ENCODE measurements at places on chromosomes 13 and 19.

DNA sequence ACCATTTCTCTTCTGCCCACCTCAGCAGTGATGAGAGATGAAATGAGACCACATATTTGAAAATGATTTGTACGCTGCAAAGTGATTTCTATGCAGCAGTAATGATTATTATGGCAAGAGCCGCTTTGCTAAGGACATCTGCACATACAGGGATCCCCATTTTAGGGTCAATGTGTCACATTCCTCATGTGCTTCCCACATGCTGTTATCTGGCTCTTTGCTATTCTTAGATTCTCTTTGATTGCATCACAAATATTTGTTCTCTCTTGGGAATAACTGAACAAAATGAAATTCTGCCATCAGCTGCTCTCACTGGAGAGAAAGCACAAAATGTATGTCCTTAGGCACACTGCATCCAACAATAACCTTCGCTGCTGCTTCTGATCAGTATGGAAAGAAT lies 209.5 kb upstream of the IPO5 start:
- no peak for DNase-seq

- DNase-seq: no peak
These were observed 263.1 kb upstream of the RXFP2 start for GRCh38 chr13:31476266-31476665.

DNA sequence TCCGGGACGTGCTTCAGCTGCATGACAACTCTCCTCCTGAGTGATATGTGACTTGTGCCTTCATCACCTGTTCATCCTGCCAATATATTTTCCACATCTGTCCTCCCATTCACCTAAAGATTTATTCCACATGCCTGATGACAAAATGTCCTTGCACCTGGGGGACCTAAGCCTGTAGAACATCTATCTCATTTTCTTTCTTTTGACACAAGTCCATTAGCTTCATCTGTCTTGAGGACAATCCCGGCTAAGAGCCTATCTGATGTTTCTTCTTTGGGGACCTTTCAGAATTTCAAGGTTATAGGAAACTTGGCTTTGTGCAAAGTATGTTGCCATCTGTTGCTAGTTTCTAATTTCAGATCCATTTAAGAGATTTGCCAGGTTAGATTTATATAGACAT lies 41.1 kb downstream of the ITGBL1 start:
- no peak for DNase-seq

DNA sequence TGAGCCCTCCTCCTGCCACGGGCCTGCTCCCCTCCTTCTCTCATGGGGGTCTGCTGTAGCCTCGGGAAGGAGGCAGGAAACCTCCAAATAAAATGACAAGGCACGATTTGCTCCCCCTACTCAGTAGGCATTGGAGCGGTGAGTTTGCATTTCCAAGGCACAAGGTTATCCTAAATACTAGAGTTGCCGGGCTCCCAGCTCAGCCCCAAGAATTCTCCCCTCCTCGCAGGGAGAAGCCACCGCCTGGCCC lies 1.5 kb downstream of the CEBPA start:
- no peak for DNase-seq

DNA sequence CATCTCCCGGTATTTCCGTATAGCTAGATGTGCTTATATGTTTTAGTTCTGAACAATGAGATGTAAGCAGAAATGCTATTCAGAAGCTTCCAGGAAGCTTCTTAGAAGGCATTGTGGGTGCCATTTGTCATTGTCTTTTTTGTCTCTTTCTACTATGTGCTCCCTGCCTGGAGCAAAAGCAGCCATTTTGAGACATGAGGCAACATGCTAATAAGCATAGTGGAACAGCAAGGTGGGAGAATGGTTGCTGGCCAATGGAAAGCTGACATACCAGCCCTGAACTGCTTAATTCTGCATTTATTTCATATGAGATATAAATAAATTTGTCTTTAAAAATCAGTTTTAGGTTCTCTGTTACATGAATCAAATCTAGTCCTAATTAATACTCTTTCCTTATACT lies 299.7 kb downstream of the LMO7 start:
- no peak for DNase-seq

GRCh38 chr13:71672512-71672911 lies 194.5 kb downstream of the DACH1 start:
- DNase-seq: no peak

GRCh38 chr13:112963641-112964040 lies 5.4 kb upstream of the MCF2L start:
- no peak for DNase-seq

- DNase-seq: no peak
These were observed 123.6 kb downstream of the PCDH9 start for GRCh38 chr13:67106502-67107057.

DNA sequence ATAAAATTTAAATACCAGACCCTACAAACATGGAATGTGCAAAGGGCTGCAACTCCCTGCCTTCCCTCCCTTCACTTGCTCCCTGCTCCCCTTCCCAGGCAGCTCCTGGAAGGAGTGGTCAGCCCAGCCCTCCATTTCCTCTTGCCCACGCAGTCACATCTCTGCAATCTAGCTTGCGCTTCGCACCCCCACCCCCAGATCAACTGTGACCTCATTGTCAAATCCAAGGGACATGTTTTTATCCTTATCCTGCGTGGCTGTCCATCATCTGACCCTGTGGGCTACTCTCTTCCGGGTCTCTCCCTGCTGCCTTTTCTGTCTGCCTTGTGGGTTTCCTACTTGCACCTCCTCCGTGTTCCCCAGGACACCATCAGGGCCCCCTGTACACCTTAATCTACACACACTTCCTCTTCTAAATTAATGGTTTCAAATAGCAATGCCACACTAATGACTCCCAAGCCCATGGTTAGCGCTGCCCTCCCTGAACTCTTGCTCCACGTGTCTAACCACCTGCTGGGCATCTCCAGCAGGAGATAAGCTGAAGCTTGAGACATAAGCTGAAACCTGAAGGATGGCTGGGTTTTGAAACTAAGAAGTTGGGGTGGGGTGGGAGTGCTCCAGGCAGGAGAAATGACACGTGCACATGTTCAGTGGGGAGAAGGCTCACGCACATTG lies 118.3 kb downstream of the USP12 start:
- no peak for DNase-seq

DNA sequence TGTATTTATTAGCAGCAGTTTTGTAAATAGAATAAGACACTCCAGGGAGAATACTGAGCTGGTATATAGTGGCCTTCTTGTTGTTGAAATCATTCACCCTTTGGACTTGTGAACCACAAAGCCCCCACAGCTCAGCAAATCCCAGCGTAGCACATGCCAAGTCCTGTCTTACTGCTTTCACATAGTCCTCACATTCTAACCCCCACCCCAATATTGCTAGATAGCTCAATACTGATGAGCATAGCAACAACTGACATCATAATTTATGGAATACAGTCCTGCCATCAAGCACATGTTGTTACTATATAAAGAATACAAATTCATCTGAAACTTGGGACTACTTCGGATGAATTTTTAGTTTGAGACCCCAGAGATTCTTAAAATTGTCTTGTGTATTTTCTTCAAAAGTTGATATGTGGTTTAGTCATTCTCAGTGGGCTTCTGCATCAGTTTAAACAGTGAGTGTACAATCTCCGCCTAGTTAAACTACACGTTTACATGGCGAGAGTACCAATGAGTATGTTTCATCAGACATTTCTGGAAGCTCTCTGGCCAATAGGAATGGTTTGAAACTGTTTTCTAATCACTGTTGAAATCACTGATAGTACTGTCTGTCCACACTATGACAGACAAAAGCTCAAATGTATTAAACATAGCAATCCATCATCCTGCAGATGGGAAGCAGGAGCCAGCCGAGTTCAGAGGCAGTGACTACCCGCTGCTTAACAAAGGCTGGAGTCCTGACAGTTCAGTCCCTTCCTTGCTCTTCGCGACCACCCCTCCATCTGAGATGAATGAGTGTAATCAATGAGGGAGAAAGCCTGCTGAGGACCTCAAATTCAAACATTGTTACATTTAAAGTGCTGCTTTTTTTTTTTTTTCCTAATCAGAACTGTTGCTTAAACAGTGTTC lies 15.2 kb downstream of the DACH1 start:
- DNase-seq: no peak

DNA sequence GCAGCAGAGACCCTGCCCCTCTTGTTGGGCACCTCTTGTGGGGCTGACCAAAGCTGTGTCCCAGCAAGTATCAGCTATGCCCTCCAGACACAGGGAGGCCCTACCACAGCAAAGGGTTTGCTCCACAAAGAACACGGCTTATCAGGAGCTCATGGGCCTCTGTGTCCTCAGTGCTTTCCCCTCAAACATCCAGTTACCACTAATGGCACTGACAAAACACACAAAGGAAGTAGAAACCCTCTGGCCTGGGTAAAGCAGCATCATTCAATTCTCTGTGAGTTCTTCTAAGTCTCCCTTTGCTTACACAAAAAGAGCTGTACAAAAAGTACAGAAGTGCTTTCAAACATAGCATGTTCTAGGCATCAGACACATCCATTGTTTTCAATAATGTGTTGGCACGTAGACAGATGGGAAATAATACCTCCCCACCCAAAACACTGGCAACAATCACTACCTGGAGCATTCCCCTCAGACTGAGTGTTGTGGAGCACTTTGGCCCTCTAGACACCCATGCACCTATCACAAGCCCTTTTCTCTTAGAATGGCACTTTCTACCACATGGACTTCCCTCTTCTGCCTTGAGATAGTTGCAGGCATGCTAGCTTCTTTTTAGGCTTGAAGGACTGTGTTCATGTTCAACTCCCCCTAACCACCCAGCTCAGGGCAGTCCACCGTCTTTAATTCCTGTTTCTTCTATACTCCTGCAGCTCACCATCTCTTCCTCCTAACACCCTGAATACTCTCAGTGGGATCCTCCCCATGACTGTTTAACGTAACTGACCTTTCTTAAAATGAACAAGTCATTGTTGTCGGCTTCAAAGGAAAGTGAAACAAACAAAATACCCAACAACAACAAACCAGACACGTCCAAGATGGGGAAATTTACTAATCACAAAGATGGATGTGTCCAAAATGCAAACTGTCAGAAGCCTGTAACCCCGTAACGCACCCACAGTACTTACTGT lies 43.5 kb downstream of the ATP7B start:
- no peak for DNase-seq

- DNase-seq: no peak
These were observed 8.7 kb upstream of the GNG8 start for GRCh38 chr19:46644720-46645119.

GRCh38 chr19:42131149-42132029 lies 857 bp downstream of the POU2F2 start:
- no peak for DNase-seq

DNA sequence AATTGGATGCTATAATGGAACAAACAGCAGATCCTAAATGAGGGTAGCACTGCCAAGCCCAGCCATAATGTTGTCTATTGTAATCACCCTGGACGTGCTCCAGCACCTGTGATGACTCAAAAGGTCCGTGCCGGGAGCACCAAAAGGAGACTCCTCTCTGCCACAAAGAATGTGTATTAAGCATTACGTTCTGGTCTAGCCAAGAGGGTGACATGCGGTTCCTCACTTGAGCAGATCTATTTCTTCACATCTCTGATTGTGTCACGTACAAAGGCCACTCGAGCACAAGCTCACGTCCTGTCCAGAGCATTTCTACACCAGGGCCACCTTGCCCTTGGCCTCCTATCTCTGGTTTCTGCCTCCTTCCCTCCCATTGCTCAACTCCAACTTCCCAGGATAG lies 219.9 kb upstream of the IRS2 start:
- DNase-seq: no peak

DNA sequence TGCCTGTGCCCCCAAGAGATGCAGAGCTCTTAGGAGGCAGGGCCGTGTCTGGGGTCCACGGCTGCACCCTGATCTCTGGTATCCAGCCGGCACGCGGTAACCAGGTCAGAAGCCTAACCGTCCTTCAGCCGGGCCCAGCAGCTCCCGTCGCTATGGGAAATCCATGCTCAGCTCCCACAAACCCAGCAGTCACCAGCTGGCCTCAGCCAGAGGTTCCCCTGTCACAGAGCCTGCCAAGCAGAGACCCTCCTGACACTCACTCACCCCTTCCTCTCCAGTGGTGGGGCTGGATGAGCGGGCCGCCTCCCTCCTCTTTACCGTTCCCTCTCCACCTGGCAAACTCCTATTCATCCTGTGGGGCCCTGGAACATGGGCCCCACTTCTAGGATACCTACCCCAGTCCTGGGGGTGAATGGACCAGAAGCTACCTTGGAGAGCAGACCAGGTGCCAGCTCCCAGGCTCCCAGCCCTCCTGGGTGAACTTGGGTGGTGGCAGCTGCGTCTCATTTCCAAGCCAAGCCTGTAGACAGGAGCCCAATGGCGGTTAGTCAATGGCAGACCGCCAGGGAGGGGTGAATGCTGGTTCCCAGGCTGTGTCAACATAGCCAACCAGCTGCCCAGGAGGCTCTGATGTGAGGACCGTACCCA lies 21.4 kb upstream of the TCF3 start:
- no peak for DNase-seq

GRCh38 chr19:2641332-2641698 lies 61.2 kb downstream of the GNG7 start:
- no peak for DNase-seq

- DNase-seq: no peak
These were observed 7.5 kb downstream of the ZNF440 start for GRCh38 chr19:11821474-11822109.

GRCh38 chr13:47865883-47866282 lies 135.2 kb downstream of the SUCLA2 start:
- DNase-seq: no peak

DNA sequence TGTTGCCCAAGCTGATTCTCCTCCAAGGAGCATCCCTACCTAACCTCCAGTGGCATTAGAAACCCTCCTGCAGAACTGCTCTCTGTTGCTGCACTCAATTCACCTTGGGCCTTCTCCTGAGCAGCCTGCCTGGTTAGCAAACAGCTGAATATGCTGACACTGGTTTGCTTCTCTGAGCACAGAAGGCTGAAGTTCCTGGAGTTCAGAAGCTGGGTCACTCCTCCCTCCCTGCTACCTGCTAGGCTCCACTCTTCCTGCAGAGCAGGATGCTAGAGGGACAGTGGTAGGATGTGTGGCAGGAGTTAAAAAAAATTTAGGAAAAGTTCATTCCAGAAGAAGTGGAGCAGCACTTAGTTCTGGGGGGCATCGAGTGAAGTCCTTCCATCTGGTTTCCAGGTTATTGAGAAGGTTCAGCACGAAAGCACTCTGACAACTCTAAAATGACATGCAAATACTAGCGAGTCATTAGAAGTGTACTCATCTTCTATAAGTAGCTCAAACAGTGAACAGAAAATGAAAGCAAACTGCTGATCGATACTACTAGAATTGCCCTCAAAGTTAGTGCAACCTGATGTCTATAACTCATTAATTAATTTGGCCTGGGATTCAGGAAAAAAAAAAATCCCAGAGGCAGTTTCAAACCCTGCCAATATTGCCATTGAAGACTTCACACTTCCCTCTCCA lies 293.7 kb downstream of the POU4F1 start:
- no peak for DNase-seq

DNA sequence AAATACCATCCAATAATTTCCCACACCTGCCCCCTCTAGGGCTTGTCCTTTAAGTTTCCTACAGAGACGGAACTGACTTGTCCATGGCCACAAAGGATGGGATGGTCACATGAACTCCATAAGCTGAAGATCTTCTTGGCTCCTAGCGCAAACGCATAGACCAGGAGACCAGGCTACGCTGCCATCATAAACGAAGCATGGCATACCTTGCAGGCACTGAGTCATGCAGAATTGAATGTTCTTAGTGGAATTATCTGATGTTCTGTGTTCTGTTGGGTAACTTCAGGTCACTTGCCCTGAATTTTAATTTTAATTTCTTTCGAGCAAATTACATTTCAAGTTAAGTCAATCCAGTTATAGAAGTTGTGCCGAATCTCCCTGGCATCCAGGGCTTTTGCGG lies 96.4 kb upstream of the STARD13 start:
- DNase-seq: no peak

All from CD4-positive, alpha-beta T cell treated with Interleukin-6 at 100 ng/mL for 8 hours (primary cell).